Activated gamma-delta T cell treated with Interleukin-2 at 50 U/mL for 16 hours (primary cell): ENCODE measurements at places on chromosomes 12 and 14.

DNA sequence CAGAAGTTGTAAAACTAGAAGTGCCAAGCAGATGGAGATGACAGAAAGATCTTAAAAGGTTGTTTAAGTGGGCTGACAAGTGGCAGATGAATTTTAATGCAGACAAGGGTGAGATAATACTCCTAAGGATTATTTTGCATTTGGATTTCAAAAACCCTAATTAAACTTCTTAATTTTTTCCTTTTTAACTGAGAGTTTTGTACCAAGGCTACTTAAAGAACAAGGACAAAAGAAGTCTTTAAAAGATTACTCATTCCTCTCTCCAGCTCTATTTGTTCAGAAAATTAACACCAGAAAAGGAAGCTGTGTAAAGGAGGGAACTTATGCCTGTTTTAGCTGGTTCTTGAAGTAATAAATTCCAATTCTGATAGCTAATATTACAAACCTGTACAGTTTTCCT lies 275.4 kb downstream of the ETNK1 start:
- DNase-seq, result no peak

DNA sequence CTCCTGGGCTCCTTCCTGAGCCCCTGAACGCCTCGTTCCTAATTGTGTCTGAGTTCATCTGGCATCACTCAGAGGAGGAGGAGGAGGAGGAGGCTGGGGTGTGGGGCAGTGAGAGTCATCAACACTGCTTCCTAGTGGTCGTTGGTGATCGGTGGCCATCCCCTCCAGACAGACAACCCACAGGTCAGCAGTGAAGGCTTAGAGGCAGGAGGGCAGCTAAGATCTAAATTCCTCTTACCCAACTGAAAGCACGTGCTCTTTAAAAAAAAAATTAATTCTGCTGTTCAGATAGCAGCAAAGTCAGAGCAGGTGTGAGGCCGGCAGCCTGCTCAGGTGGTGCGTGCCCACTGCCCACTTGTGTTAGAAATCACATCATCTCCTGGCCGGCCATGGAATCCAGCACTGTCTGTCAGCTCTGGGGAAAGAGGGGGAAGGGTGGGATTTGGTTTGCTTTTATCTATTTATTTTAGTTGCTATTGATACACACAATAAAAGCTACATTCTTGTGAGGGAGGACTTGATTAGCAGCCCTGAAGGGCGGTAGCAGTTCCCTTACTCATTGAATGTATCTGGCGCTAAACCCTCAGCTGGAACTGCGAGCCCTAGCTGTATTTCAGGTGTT lies 46.6 kb downstream of the PPP2R5C start:
- DNase-seq, result no peak

DNA sequence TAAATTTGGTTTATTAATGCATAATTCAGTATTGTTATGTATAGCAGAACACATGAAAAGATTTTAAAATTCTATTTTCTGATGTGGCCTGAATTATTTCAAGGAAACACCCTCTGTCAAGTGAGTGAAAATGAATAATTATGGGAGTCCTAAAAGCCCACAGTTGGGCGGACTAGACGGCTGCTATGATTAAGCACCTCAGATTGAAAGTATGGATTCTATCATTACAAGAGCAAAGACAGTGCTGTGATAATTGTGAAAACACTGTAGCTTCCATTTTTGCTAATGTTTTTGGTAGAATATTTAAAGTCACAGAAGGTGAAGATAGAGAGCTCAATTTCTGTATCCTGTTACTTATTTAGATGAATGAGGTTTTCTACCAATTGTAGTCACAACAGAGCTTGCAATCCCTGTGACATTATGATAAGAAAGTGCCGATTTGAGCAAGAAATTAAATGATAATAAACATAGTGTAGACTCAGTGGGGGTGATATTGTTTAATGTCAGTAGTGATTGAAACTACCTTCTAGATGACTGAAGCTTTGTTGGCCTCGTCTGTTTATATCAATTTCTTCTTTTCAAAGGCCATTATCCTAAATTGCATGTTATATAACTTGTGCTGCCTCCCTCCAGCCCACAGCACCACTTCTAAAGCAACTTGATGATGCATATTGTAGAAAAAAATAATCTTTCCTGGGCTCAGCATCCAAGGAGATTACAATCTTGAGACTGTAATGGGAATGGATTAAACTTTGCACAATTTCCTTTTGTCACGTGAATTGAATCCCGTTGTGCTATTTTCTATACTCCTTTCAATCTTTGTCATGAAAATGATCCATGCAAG lies 359.8 kb downstream of the BTG1 start:
- no peak for DNase-seq

DNA sequence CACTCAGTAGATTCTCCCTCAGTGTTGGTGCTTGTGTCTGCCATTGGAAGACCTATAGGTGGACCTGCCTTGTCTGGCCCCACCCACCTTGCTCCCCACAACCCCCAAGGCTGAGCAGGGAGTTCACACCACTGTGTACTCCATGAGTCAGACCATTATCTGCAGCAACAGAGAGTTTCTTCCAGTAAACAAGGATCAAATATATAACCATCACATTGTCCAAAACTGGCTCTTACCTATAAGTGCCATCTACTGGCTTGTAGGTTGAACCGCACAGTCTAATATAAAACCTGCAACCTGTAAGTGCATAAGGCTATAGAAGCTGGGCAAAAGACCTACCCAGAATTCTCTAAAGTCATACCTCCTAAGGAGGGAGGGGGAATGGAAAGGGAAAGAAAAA lies 7.9 kb downstream of the TAS2R13 start:
- no peak for DNase-seq

DNA sequence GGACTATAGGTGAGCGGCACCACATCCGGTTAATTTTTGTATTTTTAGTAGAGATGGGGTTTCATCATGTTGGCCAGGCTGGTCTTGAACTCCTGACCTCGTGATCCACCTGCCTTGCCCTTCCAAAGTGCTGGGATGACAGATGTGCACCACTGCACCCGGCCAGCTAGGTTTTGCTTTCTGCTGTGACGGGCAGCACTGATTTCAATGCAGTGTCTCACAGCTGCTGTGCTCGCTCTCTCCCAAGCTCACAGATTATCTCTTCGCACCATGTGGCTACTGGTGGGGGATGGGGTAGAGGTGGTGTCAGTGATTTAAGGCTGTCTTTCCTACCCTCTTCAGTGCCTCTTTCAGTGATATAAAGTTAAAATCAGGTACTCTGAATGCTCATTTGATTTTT lies 909.1 kb downstream of the TRHDE start:
- DNase-seq, result no peak

GRCh38 chr12:120263748-120264085 lies 1.8 kb downstream of the PXN start:
- DNase-seq, result no peak

DNA sequence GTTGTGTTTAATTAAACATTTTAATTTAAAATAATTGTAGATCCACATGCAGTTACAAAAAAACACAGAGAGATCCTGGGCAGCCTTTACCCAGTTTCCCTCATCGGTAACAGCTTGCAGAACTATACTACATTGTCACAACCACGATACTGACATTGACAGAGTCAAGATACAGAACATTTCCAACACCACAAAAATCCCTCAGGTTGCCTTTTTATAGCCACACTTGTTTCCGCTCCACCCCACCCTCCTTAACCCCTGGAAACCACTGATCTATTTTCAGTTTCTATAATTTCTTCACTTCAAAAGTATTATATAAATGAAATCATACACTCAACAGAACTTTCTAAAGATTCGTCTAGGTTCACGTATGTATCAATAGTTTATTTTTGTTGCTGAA lies 458.8 kb upstream of the SOX5 start:
- no peak for DNase-seq

DNA sequence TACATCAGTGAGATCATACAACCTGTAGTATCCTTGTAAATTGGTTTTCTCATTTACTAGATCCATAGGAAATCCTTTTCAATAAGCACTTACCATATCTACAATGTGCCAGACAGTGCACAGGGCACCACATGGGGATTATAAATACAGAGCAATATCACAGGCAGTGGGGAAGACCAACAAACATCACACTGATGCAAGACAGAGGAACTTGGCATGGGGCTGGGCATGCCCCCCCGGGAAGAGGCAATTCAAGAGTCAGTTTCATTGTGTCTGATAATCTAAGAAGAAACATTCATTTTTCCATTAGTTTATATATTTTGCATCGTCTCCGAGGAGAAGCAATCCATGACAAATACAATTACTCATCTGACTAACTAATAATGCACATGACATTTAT lies 16.2 kb downstream of the NT5DC3 start:
- DNase-seq, result no peak

- no peak for DNase-seq
Observed at GRCh38 chr12:106072751-106073150, 66.0 kb downstream of the NUAK1 start.

DNA sequence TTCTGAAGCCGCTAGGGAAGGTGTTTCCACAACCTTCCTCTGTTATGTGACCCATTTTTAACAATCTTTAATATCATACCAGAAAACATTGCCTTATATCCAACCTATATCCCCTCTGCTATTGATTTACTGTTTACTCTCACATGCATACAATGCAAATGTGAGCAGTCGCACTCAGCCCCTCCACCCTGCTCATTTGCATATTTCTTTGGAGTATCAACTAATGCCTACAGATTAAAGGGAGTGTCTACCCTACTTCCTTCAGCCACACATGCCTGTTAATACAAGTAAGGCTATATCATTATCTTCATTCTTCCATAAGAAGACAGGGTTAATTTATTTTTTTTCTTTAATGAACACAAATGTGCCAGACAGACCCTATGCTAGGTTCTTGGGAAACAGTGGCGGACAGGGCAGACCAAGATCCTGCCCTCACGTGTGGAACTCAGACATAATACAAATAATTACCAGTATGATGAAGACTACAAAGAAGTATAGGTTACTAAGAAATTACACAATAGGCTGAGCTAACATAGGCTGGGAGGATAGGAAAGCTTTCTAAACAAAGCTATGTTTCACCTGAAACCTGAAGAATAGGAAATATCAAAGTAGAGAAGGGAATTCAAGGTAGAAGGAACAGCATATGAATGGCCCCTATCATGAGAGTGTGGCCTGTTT lies 107.3 kb upstream of the MDM1 start:
- DNase-seq, result no peak

GRCh38 chr14:99145307-99145706 lies 126.7 kb downstream of the BCL11B start:
- no peak for DNase-seq

- no peak for DNase-seq
Observed at GRCh38 chr14:23008831-23009230, 1.1 kb downstream of the C14orf93 start.

- no peak for DNase-seq
Observed at GRCh38 chr14:105840266-105841021, 314.1 kb downstream of the TMEM121 start.

- DNase-seq, result no peak
Observed at GRCh38 chr12:8031872-8032241, 659 bp upstream of the FOXJ2 start.

- DNase-seq, result no peak
Observed at GRCh38 chr12:122318607-122319605, 52.6 kb upstream of the VPS33A start.

DNA sequence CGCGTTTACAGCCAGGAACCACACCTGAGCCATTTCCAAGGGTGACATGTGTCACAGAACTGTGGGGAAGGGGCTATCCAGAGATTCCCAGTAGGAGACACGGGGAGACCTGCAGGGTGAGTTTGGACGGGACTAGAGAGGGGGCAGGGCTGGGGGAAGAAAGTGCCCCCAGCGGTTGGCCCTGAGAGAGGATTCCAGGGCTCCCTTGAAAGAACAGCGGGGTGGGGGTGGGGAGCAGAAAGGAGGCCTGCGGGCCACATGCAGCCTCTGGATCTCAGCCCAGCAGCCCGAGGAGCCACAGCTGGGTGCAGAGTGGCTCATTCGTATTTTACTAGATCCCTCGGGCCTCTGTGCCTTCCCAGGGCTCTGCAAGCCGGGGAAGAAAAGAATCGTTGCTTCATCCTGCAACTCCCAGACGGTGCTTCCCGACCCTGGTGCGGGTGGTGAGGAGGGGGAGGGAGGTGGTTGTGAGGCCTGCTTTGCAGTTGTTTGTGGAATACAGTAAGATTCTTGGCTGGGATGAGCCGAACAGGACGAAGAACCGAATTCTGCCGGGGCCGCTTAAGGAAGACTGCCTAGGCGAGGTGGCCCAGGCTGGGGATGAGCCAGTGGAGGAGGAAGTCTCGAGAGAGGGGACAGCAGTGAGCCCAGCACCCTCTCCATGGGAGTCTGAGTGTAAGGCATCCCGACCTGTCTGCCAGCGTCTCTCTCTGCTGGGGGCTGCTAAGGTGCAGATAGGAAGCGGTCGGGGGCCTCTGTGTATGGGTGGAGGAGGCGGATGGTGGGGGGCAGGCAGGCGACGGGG lies 36.1 kb upstream of the ANKRD9 start:
- no peak for DNase-seq

- no peak for DNase-seq
Observed at GRCh38 chr12:92546635-92547348, 156.0 kb upstream of the PLEKHG7 start.

GRCh38 chr12:22899184-22899583 lies 274.2 kb downstream of the ETNK1 start:
- no peak for DNase-seq

DNA sequence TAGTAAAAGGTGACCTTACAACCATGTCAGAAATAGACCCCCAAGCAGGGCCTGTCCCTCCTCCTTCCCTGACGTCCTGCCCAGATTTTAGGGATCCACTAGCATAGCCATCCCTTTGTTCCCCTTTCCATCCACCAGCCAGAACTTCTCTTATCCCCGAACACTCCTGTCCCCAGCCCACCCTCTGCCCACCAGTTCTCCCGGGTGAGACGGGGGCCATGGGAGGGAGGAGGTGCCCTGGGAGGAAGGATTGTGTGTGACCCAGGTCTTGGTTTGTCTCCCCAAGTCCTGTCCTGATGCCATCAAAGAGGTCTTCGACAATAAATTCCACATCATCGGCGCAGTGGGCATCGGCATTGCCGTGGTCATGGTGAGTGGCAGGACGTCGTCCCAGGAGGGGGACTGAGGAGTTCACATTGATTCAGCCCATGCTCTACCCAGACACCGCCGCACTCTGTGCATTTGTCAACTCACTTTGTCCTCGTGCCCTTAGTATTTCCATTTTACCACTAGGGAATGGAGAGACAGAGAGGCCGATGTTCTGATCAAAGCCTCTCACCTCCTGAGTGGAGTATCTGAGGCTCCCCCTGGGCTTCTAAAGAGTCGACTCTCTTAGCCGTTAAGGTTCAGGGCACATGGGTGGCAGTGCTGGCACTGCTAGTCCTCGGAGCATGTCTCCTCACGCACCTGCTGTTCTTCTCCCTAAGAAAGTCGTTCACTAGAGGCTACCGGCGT lies 35.9 kb downstream of the CD9 start:
- no peak for DNase-seq

GRCh38 chr14:35352274-35353233 lies 52.0 kb downstream of the NFKBIA start:
- DNase-seq, result no peak

- no peak for DNase-seq
Observed at GRCh38 chr14:33376510-33376909, 437.8 kb downstream of the NPAS3 start.

DNA sequence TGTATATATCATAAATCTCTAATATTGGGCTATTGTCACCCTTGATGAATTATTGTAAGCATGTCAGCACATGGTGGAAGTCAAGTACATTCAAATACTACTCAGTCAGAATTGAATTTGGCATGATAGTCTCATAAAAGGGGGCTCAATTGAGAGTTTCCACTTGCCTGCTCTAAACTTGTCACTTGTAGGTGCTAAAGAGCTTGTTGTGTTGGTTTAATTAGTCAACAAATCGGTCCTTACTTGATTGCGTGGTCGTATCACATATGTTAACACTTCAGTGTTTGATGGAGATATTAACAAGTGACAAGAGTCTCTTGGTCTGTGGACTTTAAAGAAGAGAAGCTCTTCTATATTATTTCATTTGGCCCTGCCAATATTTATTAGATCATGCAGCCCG lies 81.1 kb downstream of the NKX2-1 start:
- no peak for DNase-seq
